ENCODE measurements at places on chromosomes 6 and 20.

DNA sequence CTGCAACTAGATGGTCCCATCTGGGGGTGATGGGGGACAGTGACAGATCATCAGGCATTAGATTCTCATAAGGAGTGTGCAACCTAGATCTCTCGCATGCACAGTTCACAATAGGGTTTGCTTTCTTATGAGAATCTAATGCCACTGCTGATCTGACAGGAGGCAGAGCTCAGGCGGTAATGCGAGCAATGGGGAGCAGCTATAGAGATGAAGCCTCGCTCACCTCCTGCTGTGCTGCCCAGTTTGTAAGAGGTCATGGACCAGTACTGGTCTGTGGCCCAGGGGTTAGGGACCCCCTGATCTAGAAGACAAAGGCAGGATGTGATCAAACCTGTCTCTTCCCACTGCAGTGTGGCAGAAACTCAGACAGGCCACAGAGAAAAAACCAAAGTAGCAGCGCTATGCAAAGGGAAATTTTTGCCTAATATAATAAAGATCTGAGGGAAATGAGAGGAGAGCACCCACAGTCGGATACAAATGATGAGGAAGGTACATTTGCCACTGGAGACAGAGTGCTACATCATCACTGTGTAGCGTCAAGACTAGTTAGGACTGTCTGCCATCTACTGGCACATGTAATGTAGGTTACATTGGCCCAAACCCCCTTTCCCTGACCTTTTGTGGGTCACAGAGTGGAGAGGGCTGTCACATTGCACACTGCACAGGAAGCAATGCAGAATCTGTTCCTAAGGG is 4.1 kb upstream of the LY86 start:
- no peak for DNase-seq

DNA sequence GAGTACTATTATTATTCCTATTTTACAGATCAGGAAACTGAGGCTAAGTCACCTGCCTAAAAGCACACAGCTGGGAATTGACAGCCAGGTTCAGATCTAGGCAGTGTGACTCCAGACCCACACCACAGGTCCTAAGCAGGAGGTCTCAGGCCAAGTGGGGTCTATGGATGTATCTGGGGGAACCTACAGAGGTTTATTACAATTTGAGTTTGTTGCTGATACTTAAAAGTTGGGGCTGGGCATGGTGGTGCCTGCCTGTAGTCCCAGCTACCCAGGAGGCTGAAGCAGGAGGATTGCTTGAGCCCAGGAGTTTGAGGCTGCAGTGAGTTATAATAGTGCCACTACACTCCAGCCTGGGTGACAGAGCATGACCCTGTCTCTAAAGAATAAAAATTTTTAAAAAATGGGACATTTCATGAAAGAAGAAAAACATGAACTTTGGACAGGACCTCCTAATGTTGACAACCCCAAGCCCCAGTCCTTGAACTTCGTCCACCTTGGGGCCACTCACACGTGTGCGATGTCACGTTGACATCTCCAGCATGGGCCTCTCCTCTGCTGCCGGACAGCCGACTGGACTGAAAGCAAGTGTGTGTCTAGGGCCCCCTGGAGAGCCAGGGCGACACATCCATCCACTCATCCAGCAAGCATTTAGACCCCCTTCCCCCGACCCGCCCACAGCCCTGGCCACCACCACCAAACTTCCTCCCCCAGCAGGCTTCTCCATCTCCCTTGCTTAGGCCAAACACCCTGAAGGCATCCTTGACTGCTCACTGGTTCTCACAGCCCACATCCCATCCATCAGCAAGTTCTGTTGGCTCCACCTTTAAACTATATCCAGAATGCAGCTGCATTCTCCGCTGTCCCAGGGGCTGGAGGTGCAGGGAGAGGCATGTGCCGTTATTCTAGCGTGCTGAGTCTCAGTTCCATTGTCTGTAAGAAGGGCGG is 40.0 kb downstream of the NOL4L start:
- no peak for DNase-seq

DNA sequence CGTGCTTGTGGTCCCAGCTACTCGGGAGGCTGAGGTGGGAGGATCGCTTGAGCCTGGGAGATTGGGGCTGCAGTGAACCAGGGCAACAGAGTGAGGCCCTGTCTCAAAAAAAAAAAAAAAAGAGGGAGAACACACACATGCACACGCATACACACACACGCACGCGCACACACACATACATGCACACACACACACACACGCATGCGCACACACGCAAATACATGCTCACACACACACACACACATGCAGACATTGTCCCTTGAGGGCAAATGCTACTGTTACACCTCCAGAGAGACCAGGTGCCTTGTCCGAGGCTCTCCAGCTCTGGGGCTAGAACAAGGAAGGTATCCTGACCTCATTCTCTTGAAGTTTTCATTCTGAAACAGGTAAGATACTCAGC is 64.5 kb downstream of the RAB44 start:
- DNase-seq: no peak

GRCh38 chr6:25928562-25929324 is 1.7 kb downstream of the SLC17A2 start:
- no peak for DNase-seq

DNA sequence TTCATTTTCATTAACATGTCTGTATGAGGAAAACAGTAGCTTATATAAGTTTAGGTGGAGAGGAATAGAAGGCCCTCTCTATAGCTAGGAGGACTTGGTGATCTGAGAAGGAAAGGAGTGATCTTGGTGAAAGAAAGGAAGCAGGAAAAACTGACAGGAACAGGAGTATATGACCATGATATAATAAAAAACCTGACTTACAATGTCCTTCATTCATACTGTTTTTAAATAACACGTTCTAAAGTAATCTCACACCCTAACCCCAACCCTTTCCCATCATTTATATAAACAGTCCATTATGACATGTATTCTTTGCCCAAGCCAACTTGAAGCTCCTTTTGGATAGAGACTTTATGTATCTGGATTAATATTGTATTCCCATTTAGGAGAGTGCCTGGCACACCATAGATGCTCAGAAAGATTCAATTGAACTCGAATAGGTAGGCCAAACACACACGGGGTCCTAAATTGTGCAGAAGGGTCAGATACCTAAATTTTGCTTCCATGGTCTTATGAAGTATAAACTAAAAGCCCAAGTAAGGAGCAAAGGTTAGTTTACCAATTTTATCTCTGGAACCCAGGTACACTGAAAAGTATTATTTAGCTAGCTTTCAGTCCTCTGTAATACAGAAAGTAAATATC is 75.9 kb downstream of the OR2B2 start:
- DNase-seq: no peak

DNA sequence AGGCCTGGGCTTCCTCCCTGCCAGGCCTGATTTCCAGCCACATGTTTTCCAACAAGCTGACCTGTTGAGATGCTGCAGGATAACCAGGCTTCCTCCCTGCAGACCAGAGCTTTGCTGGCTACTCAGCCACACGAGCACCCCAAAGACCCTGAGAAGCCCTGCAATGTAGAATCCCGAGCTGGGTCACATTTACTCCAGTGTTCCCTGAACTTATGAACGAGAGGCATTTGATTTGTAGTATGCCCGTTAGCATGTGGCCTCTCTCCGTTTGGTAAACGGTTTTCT is 4.0 kb downstream of the SIRPA start:
- DNase-seq: no peak

DNA sequence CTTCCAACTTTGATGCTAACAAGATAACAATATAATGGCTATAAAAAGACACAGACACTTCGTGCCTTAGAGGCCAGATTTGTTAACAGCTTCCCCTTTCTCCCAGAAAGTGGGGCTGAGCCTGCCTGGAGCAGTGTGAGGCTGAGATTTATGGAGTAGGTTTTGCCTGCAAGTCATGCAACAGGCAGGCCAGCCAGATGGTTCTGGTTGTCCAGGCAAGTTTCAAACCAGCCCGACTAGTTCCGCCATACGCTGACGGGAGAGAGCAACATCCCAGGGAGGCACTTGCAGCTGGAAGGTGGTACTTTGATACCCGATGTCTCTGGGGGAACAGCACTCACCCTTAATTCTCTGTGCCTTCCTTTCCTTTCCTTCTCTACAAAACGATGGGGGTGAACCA is 81.3 kb upstream of the NAA20 start:
- no peak for DNase-seq

- DNase-seq: no peak
These were observed 8.0 kb downstream of the VTA1 start for GRCh38 chr6:142155091-142155490.

- DNase-seq: no peak
These were observed 130.5 kb downstream of the VEGFA start for GRCh38 chr6:43900560-43900915.

- DNase-seq: no peak
These were observed 229.2 kb downstream of the PHF3 start for GRCh38 chr6:63864671-63865318.

GRCh38 chr6:22308939-22309338 is 12.1 kb upstream of the PRL start:
- DNase-seq: no peak

DNA sequence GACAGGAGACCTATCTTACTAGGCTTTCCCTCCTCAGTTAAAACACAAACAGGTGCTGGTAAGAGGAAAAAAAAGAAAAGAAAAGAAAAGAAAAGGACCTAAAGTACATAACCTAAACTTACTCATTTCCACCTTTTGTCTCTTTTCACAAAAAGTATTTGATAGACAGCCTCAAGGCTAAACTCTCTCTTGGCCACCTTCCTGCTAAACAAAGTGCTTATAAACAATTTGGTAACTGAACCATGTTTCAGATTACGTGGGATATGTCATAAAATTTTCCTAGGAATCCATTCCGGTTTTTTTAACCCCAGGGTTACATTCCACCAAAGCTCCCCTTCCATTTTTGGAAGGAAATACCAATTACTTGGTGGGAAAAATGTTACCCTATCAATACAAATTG is 109.0 kb downstream of the PRND start:
- DNase-seq: no peak

DNA sequence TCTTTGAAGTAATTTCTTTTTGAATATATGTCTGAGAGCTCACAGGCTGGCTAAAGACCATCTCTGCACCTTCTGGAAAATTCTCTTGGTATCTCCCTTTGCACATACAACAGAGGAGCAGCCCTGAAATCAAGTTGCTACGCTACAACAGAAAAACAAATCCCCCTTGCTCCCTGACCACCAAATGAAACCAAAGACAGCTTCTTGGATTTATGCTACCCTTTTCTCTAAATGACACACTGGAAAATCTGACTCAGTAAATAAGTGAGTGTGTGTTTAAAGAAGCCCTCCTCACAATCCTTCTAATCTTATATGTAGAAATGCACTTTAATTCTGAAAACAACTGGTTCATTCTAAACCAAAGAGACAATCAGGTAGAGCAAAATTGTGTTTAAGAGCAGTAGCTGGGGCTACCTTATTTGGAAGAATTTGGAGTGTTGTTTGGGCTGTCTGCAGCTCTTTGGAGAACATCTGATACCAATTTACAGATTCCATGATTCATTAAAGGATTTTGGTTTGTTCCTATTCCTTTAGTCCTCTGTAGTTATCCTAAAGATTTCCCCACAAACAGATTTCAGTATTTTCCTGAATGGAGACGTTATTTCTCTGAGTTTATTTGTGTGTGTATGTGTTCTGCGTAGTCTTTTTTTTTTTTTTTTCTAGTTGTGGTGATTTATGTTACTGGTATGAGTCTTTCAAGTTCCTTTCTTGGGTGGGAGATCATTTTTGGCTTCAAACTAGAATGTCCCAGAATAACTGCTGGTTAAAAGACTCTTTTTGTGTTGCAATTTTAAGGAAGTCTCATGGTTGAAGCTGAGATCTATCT is 36.4 kb upstream of the UTRN start:
- DNase-seq: no peak

DNA sequence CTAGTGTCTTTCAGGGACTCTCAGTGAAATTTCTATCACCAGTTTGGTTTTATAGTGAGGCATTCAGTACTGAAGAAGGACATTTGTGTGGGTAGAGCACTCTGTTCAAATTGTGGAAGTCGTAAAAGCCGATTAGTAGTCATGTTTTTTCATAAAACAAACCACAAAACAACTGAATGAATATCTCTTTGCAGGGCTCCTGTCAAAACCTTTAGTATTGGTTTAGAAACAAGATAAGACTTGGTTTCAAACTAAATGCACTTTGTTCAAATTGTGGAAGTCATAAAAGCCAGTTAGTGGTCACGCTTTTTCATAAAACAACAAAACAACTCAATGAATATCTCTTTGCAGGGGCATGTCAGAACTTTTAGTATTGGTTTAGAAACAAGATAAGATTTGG is 23.8 kb downstream of the ADGRF4 start:
- no peak for DNase-seq

DNA sequence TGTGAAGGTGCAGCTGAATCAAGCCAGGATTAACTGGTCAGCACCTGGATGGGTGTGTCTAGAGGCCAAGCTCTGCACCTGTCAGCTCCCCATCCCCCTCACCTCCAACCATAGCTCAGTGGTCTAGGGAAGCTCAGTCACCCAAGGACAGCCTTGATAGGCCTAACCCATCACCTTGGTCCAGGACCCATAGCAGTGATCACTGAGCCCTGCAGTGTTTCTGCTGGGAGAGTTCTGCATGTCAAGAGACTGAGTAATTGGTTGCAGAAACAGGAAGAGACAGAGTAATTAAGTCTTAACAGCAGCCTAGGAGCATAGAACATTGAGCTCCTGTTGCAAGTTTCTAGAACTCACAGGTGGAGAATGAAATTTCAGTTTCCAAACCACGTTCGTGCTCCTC is 18.7 kb upstream of the RALGAPB start:
- DNase-seq: no peak

GRCh38 chr6:42260396-42260888 is 42.8 kb upstream of the MRPS10 start:
- no peak for DNase-seq

DNA sequence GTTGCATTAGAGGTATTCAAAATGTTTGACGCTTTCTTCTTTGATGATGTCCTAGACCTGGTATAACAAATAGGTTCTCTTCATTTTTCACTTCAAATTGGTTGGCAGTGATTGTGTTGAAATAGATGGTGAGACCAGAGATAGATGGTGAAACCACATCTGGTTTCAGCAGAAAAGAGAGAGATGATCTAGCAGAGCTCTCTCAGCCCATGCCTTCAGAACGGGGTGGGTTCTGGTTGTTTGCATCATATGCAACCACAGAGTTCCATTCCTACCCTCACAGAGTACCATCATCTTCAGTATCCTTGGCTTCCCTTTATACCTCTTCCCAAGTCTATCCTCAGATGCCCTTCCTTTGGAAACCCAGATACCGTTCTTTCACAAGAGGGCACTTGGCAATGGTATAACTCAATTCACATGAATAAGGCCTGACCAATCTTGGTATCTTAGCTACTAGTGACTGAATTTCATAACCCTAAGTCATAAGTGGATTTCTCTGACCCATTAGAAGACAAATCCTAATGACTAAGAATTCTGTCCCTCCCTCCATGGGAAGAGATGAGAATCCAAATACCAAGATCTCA is 93.7 kb downstream of the UBE3D start:
- DNase-seq: no peak

- DNase-seq: no peak
These were observed 19.3 kb downstream of the ANKRD6 start for GRCh38 chr6:89452281-89452680.

- DNase-seq: no peak
These were observed 442.3 kb downstream of the HAO1 start for GRCh38 chr20:7497985-7498384.

- DNase-seq: no peak
These were observed 139.8 kb downstream of the ZDHHC14 start for GRCh38 chr6:157520596-157521361.

- no peak for DNase-seq
These were observed 145.7 kb upstream of the MAN1A1 start for GRCh38 chr6:119495230-119495683.

GRCh38 chr20:58691773-58692578 is 624 bp upstream of the NPEPL1 start:
- no peak for DNase-seq

- DNase-seq: no peak
These were observed 53.7 kb upstream of the TMX4 start for GRCh38 chr20:8073024-8073832.

GRCh38 chr20:46967646-46968045 is 73.0 kb downstream of the EYA2 start:
- DNase-seq: no peak

Measured in activated T-helper 1 cell treated with Interleukin-2 at 50 U/mL for 16 hours (primary cell).